ENCODE measurements at places on chromosomes 5 and 9. TPM values are rescaled to one million over a fixed set of nuclear protein-coding genes. Genes with fewer than 3 reads are reported as not detected.

Gene DOLPP1
- 16.8 TPM for polyA plus RNA-seq

Gene TSLP
- polyA plus RNA-seq, result 0.58 TPM

Gene BSPRY
- 0.90 TPM for polyA plus RNA-seq

Gene SYK
- polyA plus RNA-seq, result 4.1 TPM

Gene PCDHB11
- 0.01 TPM for polyA plus RNA-seq

Gene CACNA1B
- not detected for polyA plus RNA-seq

Gene PCDHA4
- not detected for polyA plus RNA-seq

Gene CDK9
- 73.8 TPM for polyA plus RNA-seq

Gene PCDHAC2
- 5.4 TPM for polyA plus RNA-seq

Gene CCDC192
- not detected for polyA plus RNA-seq
